Suprapubic skin (tissue), 4 donors: ENCODE measurements at places on chromosomes 11 and 22. TPM values are rescaled to one million over a fixed set of nuclear protein-coding genes. Genes with fewer than 3 reads are reported as not detected.

- no peak for DNase-seq
These were observed 31.5 kb downstream of the TRMU start for GRCh38 chr22:46366801-46367706.

The ZDHHC5 gene
- total RNA-seq = 93.9 TPM

The SLC39A13 gene
- total RNA-seq = 53.8 TPM

DNA sequence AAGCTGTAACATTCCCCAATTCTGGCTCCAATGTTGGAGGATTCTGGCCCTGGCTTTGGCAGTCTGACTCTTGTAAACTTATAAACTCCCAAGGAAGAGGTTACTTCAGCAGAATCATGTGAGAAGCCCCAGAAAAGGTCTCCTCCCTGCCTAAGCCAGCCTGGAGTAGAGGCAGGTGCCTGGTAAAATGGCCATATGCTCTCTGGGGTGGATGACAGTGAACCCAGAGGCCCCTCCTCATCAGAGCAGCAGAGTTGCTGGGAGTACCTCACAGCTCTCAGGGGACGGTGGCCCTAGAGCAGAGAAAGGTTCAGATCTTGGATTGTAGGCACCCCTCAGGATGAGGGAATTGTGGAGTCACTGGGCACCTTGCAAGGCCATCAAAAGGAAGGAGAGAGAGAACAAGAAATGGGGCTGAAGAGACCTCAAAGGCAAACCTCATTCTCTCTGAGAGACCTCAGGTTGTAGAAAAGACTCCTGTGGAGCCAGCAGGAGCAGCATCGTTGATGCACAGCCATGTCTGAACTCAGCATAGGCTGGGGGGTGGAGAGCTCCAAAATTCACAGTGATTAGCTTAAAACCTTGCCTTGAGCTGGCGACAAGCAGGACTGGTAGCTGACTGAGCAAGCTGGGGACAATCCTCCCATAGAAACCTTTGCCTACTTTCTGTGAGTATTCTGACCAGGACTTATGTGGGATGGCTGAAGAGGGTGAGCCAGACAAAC, 4.9 kb upstream of the P2RY6 start:
- peak; percentile 31 for DNase-seq

- DNase-seq = no peak
These were observed 147.1 kb downstream of the CADM1 start for GRCh38 chr11:115357066-115357465.
